ENCODE measurements at places on chromosomes 2 and 18.

DNA sequence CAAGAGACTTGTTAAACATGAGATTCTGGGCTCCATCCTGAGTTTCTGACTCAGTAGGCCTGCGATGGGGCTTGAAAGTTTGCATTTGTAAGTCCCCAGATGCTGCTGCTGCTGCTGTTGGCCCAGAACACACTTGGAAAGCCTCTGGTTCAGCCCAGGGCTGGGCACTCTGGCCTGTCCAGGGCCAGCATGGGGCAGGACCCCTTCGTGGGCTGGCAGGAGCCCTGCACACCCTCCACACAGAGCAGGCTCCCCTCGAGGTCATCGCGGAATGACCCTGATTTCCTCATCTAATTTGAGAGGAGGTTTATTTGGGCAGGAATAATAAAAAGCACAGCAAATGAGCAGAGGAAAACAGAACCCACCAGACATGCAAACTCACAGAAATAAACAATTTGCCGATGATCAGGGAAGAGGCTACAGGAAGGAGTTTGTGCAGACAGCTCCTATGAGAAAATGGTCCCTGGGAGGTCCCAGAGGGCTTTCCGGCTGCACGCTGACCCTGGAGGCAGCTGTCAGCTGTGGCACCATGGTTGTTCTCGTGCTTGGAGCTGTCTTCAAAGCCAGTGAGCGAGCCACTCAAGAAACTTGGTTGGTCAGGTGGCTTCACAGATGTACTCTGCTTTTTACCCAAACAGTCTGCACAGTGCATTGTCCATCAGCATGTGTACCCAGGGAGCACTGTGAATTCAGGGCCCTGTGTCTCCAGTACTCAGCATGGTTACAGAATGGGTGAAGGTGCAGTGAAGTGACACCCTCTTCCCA lies 119.3 kb downstream of the GLI2 start:
- no peak for DNase-seq

DNA sequence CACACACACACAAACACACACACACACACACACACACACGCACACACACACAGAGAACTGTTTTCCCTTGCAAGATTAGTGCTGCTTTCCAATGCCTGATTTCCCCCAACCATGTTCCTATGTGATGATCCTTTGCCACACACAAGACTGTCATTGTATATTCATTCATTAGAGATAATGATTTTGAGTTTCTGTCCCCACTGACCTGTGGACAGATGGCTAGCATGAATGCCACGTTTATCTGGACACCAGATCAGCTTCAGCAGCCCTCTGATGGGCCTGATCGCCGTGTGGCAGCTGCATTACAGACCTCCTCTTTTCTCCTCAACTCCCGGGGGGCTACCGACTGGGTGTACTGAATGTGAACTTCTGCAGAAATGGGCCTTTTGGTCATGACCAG lies 353.0 kb downstream of the MYCN start:
- DNase-seq, result no peak

DNA sequence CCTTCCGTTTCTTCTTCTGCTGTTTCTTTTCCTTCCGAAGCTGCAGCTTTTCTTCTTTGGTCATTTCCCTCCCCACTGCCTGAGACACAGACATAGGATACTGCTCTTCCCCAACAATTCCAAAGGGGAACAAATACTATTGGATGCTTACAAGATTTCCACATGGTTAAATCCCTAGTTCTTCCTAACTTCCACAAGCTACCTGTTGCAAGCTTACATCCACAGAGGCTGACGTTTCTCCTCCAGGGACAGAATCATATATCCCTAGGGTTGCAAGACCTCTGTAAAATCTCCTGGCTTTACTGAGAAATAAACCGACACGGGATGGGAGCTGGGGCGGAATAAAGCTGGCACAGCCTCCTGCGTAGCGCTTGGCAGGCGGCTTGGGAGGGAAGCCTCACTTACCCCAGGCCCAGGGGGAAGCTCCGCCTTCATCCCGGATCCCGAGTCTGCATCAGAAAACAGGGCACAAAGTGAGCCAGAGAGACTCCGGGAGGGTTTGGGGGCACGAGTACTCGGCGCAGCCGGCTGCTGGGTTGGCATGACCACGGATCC lies 590 bp downstream of the EIF2B4 start:
- DNase-seq, result no peak

- no peak for DNase-seq
Measured at GRCh38 chr18:55013086-55013485, 53.8 kb upstream of the CCDC68 start.

GRCh38 chr2:223051693-223052289 lies at the start of gene KCNE4:
Gene KCNE4, plus strand, starts transcription at chr2:223052190. Its CDS starts 641 bp downstream, at chr2:223052831.
- peak; percentile 79 for DNase-seq

DNA sequence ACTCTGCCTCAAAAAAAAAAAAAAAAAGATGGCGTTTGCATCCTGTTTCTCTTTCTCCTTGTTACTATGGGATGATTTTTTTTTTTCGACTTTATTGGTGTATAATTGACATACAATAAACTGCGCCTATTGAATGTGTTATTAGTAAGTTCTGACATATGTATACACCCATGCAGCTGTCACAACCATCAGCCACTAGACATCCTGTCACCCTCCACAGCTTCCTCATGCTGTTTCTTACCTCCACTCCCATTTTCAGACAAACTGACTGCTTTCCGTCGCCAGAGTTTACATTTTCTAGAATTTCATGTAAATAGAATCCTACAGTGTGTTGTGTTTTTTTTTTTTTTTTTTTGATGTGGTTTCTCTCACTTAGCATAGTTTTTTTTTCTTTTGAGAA lies 27.9 kb downstream of the RRM2 start:
- no peak for DNase-seq

- no peak for DNase-seq
Measured at GRCh38 chr2:39483534-39483933, 46.4 kb upstream of the MAP4K3 start.

- no peak for DNase-seq
Measured at GRCh38 chr18:42137693-42138375, 182.8 kb downstream of the PIK3C3 start.

DNA sequence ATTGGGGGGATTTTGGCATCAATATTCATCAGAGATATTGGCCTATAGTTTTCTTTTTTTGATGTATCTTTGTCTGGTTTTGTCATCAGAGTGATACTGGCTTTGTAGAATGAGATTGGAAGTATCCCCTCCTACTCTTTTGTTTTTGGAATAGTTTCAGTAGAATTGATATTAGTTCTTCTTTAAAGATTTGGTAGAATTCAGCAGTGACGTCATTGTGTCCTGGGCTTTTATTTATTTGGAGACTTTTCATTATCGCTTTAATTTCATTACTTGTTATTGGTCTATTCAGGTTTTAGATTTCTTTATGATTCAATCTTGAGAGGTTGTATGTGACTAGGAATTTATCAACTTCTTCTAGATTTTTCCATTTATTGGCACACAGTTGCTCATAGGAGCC lies 825.5 kb upstream of the NXPH2 start:
- no peak for DNase-seq

- DNase-seq, result no peak
Measured at GRCh38 chr2:169329688-169330554, 32.4 kb downstream of the LRP2 start.

DNA sequence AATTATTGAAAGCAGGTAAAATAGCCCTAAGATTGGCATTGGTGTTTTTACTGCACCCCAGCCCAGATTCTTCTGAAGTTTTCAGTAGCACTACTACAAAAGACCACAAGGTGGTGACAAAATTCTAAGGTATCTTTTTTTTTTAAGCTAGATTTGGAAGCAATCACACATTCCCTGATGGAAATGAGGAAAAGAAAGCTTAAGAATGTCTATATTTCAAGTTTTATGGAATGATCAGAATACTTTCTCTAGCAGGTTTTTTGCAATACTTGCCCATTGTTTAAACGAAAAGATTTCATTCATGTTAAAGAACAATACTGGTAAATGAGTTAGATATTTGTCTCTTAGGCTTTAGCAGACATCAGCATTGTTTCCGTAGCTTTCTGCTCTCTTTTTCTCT lies 32.1 kb upstream of the ZNF638 start:
- no peak for DNase-seq

DNA sequence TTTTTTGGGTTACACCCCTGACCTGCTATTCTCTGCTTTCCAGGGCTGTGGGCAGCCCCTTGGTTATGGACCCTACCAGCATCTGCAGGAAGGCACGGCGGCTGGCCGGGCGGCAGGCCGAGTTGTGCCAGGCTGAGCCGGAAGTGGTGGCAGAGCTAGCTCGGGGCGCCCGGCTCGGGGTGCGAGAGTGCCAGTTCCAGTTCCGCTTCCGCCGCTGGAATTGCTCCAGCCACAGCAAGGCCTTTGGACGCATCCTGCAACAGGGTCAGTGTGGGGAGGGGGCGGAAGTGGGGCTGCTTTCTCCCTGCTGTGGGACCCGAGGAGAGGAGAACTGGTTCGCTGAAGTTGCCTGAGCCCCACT lies 9.7 kb upstream of the WNT10A start:
- peak; percentile 29 for DNase-seq

GRCh38 chr2:223210489-223210888 lies 158.5 kb downstream of the KCNE4 start:
- DNase-seq, result no peak

- DNase-seq, result peak; percentile 80
Measured at GRCh38 chr2:42792583-42793333, at the start of gene HAAO. Gene HAAO, minus strand, starts transcription at chr2:42792583. Its CDS starts 47 bp downstream, at chr2:42792536.

DNA sequence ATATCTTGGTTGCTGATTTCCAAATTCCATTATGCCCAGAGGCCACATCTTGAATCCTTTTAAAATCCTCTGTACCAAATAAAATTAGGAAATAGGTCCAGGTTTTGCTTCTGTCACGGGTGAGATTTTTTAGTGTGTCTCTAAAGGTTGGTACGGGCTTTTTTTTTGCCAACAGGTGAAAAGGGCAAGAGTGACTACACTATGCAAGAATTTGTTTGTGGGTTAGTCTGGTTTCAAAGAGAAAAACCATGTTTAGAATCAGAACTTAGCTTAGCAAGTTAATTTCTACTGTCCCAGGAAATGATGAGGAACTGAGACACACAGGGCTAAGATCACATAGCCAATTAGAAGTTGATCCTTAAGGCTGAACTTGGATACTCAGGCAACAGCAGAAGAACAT lies 41.7 kb downstream of the POLR1A start:
- DNase-seq, result no peak

DNA sequence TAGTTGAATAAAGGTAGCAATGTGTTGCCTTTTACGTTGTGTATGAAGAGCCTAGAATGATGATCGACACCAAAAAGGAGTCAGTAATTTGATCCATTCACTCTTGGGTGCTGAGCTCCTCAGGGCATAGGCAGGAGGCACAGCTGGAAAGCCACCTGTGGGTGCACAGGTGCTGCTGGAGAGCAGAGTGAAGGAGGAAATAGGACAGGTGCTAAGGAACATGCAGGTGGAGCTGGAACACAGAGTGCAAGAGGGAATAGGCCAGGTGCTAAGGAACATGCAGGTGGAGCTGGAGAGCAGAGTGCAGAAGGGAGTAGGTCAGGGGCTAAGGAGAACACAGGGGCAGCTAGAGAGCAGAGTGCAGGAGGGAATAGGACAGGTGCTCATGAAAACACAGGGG lies 86.1 kb downstream of the SH3YL1 start:
- no peak for DNase-seq
